Ecto neural progenitor cell (in vitro differentiated cells): ENCODE measurements at places on chromosomes 3 and 15.

GRCh38 chr15:99955181-99955525 lies 221.9 kb upstream of the LYSMD4 start:
- peak; percentile 22 for DNase-seq

DNA sequence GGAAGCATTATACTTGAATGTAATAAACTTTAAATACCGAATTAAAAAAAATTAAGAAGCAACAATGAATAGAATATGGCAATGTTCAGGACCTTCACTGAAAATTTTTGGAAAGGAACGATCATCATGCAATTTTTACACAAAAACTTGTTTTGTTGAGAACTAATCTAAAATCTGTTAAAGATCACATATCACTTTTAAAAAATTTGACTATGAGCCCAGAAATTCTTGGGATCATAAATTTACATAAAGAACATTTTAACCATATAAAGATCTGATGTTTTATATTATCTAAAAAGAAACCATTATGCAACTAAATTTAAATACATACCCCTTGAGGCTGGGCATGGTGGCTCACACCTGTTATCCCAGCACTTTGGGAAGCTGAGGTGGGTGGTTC lies 76.2 kb upstream of the MELTF start:
- no peak for DNase-seq

GRCh38 chr3:148962513-148962912 lies 28.8 kb upstream of the GYG1 start:
- DNase-seq, result no peak

- no peak for DNase-seq
Observed at GRCh38 chr3:65901226-65901625, 137.5 kb downstream of the MAGI1 start.

GRCh38 chr3:52204337-52205073 lies 6.5 kb downstream of the ALAS1 start:
- DNase-seq, result no peak

DNA sequence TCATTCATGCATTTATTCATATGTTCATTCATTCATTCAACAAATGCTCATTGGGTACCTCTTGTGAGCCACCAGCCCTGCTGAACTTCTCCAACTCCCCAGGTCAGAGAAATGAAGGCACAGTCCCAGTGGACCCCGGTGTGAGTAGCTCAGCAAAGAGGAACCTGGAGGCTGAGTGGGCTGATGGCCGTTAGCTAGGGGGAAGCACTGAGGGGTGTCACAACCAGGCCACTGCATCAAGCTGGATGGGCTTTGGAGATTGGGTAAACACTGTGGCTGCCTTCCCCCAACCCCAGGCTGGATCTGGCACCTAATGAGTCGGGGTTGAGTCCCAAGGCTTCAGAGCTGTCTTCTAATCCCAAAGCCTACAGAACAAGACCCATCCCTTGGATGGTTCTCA lies 12.1 kb upstream of the ALAS1 start:
- no peak for DNase-seq

DNA sequence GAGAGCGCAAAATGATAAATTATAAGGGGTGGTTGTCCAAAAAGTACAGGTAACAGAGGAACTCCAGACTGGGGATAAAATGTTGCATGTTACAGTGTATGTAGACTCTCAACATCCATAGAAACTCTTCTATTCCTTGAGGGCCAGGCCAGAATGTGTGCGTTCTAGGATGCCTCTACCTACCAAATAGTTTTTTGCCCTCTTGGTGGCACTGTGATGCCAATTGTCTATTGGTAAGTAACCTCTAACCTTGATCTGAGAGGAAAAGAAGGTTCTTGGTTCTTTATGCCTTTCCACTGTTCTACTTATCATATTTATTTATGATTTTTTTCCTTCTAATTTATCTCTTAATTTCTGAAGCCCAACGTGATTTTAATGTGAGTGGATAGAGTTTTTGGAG lies 424.6 kb downstream of the GRM7 start:
- no peak for DNase-seq

- DNase-seq, result no peak
Observed at GRCh38 chr3:154976072-154976983, 103.8 kb upstream of the MME start.

- no peak for DNase-seq
Observed at GRCh38 chr15:100601617-100602063, 344 bp downstream of the LINS1 start.

- DNase-seq, result no peak
Observed at GRCh38 chr3:64848127-64848800, 160.5 kb upstream of the ADAMTS9 start.
